ENCODE measurements at places on chromosomes 11 and 22.
A peak's percentile ranks its signal among the peaks of the same experiment; 100 is the strongest.

DNA sequence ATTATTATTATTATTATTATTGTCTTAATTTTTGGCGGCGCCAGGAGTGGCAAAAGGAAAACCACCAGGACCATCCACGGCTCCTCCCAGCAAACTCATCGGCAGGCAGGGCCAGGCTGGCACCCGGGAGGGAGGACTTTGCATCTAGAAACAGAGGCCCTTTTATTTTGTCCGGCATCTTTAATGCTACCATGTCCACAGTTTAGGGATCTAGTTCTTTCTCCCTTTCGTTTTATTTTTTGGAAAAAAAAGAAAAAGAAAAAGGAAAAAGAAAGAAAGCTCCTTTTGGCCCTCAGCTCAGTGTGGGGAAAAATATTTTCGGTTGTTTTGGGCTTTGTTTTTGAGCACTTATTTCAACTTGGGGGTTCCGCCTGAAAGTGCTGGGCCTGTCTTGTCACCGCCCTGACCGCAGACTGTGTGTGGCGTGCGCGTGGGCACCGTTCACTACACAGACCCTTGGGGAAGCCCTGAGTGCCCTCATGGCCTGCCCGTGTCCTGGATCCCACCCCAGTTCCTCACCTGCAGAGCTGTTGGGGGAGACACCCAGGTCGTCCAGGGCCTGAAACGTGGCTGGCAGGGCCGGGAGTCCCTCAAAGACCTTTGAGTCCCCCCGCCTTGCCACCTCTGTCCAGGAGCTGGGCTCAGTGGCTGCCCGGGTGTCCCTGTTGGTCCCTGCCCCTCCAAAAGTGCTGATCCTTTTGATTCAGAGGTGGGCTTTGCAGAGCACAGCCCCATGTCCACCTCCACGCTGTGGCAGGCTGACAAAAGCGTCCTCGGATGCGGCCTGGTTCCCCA lies 69.1 kb upstream of the PPARA start:
- no peak for DNase-seq

GRCh38 chr11:65355776-65356393 lies 1.3 kb downstream of the TIGD3 start:
- DNase-seq: no peak

DNA sequence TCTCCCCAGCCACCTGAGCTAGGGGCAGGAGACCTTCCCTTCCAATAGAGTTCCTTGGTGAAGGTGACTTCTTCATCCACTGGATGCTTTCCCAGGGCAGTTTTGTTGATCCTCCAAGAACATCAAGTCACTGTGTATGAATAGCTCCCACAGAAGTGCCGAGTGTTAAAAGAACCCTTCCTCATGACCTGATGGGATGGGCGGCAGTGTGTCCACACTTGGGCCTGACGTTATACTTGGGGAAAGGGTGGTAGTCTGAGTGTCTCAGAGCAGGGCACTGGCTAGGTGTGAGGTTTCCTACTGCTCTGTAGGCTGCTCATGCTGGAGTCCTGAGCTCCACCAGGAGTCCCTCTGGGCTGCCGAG lies 7.6 kb upstream of the LYVE1 start:
- no peak for DNase-seq

- no peak for DNase-seq
Observed at GRCh38 chr22:35103761-35104160, 37.8 kb downstream of the ISX start.

DNA sequence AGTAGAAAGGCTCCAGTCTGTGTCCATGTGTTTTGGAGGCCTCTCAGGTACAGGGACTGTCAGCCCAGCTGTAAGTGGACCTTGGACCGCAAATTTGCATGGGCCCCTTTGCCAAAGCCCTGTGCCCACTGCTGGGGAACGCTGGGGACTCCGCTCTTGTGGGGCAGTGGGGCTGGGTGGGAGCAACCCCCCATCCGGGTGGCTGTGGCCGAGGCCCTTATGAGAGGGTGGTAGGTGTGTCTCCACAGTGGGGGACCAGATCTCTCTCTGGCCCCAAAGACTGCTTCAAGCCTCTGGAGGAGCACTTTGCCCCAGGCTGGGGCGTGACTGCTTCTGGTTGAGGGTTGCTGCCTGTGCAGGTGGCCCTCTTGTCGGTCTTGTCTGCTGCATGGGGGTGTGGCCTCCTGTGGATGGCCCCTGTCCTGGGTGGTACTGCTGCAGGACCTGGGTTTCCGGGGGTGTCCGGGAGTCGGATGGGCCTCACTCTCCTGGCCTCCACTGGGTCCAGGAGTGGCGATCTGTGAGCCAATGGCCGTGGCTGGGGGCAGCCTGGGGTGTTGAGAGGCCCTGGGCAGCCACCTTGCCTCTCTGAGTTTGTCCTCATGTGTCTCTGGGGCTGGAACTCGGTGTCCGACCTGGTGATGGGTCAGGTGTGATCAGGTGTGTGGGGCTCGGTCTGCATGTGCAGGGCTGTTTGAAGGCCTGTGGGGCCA lies 15.9 kb downstream of the KCNQ1 start:
- no peak for DNase-seq

DNA sequence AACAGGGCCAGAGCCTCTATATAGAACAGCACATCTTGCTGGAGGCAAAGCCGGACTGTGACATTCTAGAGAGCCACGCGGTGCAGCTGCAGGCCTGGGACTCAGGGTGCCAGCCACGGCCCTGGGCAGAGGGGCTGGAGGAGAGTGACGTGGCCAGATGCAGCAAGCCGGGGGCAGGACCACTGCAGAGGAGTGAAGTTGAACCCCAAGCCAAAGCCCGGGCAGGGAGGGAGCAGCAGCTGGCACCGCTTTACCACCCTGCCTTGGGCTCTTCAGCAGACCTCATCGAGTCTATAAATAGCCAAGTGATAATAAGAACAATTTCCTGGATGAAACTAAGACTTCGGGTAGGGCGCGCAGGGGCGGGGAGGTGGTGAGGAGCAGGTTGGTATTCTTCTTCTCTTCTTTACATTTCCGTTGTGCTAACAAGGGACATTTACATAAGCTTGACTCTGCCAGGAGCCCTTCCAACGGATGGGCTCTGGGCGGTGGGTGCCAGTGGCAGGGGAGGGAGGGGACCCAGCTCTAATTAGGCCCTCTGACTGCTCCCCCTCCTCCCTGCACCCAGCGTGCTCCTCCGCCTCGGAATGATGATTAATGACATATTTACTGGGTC lies 110.2 kb downstream of the ST3GAL4 start:
- no peak for DNase-seq

DNA sequence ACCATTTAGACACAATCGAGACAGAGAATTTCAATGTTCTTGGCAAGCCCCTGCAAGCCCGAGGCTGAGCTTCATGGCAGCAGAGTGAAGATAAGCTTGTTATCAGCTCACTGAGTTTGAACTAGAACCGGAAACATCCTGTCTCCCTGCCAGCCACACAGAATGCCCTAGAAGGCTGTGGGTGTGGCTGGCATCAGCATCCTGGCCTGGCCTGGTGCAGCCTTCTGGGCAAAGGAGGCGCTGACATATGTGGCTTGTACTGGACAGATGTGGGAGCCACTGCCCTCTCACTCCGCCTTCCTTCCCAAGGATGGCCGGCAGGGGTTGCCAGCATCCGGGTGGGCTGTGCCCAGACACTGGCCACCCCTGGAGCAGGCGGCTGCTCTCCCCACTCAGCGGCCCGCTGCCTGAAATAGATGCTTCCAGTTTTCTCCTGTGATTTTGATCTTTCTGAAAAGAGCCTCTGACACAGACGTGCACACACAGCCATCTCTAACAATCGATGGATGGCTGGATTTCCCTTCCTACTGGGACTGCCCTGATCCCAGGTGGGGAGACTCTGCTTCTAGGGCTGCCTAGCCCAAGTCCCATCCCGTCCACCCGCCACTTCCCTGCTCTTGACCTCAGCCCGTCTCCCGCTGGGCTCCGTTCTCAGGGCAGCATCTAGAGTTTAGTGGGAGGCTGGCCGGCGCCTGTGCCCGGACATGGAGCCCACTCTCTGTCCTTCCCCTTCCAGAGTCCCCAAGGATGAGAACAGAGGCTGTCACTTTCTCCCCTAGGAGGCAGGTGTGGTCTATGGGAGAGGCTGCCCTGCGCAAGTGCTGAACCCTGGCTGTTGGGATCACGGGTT lies 149.7 kb downstream of the CTTN start:
- no peak for DNase-seq

GRCh38 chr11:18314784-18315523 lies 7.0 kb downstream of the HPS5 start:
- DNase-seq: no peak

DNA sequence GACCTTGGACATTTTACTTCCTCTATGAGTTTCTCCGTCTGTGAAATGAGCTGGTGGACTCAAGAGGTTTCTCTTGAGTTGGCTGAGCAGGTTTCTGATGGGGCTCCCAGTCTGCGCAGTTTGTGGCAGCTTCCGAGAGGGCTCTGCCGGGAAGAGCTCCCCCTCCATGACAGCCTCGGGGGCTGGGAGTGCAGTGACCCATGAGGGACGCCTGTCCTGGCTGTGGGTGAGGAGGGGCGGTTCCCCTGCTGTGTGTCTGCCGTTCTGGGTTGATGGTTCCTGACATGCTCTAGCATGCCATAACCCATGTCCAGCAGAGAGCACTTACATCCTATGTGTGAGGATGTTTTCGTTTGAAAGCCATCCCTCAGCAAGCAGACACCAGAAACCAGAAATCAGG lies 14.8 kb downstream of the CSF2RB start:
- DNase-seq: no peak

- DNase-seq: peak; percentile 10
Observed at GRCh38 chr11:121589946-121590537, 137.3 kb upstream of the SORL1-AS1 start.

GRCh38 chr22:41873391-41873790 lies 40.5 kb downstream of the SREBF2 start:
- DNase-seq: no peak

DNA sequence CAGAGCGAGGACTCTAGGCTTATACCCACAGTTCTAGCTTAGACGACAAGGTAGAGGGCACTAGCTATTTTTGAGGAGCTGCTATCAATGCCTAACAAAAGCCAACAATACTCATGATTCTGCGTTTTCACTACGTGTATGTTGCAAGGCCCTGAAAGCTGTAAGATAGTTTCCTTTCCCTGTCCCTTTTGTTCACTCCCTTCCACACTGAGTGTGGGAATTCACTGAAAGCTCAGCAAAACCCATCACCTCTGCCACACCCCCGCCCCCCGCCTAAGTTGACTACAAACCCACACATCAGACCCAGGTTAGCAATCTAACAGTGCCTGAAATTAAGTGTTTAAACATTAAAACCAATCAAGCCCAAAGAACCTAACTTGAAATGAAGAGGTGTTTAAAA lies 6.2 kb upstream of the LDLRAD3 start:
- DNase-seq: no peak

GRCh38 chr11:18721561-18722292 lies 4.3 kb downstream of the IGSF22 start:
- DNase-seq: no peak

DNA sequence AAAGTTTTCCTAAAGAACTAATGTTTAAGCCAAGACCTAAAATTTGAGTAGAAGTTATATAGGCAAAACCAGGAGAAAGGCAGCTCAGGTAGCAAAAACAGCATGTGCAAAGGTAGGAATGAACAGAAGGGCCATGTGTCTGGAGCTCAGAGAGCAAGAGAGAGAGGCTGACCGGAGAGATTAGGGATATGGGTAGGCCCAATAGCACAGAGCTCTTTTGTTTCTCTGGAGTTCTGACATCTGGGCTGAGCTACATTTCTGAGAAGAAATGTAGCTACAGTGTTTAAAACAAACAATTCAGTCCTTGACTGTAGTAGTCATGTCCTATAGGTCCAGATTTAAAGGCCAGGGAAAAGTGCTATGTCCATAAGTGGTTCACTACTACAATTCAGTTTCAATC lies 4.5 kb downstream of the C11orf97 start:
- DNase-seq: no peak

- DNase-seq: no peak
Observed at GRCh38 chr11:72002841-72003775, 4.4 kb downstream of the IL18BP start.

Data from stimulated activated CD8-positive, alpha-beta memory T cell treated with anti-CD3 and anti-CD28 coated beads, Interleukin-15, amount 100 ng/mL, for 48 hours (primary cell).